ENCODE measurements at places on chromosomes 5 and 9. TPM values are rescaled to one million over a fixed set of nuclear protein-coding genes. Genes with fewer than 3 reads are reported as not detected.

PCA3 gene
- not detected for total RNA-seq

- DNase-seq, result no peak
Measured at GRCh38 chr5:134626369-134627014, 6.1 kb downstream of the SAR1B start.

PAPPA gene
- 3.9 TPM for total RNA-seq

- DNase-seq, result no peak
Measured at GRCh38 chr5:180069589-180070247, 1.8 kb downstream of the RNF130 start.

CDKN2B-AS1 gene
- 12.5 TPM for total RNA-seq

DNA sequence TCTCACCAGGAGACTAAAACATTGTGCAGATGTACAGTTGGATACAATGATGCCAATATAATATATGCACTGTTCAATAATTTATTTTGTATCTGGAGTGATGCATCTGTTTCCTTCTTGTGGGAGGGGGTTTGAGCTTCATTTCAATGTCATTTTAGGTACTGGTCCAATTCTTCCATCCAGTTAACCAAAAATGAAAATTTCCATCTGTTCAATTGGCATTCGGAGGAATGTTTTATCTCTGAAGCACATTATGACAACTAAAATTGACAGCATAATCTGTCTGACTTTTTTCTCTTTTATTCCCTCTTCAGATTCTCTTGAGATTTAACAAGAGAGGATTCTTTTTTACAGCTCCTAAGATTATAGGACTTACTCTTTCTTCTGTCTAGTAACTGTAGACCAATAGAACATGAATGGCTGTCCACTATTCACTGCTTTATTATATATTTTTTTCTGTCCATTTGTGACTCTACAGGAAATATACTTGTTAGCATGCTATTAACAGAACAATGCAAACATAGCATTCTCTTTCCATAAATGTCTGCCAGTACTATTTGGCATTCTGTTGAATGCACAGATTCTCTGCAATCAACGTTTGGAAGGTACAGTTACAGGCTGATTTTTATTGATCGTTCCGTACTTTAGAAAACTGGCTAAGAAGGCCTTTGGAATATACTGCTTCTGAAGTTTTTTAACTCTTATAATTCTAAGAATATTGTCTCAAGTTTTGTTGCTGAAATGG is 57.8 kb downstream of the NDUFAF2 start:
- DNase-seq, result no peak

Measured in PC-9 (cell line).